Heart left ventricle (tissue), 16 donors: ENCODE measurements at places on chromosomes 7 and 10. TPM values are rescaled to one million over a fixed set of nuclear protein-coding genes. Genes with fewer than 3 reads are reported as not detected.

- no peak overlapping the region for H3K4me3 ChIP-seq
- DNase-seq, result no peak
- H3K27ac ChIP-seq, result no peak overlapping the region
- H3K36me3 ChIP-seq, result no peaks in the 10 kb centered on the region
These were observed 151.2 kb upstream of the MINDY3 start for GRCh38 chr10:16011548-16011947.

DNA sequence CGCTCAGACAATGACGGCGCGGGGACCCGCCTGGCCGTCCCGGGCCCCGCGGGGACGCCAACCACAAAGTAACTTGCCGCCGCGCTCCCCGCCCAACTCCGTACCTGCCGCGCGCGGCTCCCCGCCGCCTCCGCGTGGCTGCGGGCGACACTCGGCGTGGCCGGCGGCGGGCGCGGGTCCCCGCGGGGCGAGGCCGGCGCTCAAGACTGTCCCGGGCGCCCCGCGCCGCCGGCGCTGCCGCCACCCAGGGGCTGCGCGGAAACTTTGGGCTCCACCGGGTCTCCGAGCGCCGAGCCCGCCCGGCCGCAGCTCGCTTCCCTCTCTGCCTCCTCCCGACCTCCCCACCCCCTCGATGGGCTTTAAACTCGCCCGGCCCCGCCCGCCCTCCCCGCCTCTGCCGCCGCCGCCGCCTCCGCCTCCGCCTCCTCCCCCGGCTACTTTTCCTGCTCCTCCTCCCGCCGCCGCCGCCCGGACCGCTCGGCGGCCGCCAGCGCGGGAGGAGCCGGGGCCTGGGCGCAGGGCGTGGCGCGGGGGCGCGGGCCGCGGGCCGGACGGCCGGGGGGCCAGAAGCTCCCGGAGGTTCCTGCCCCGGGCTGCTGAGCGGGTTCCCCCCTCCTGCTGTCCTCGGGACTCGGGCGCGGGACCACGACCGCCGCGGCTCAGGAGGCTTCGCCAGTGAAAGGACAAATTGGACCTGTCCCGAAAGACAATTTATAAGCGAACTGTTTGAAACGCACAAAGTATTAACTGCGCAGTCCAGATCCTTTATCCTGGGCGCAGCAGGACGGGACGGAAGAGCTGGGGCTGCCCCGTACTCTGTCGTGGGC, 10.6 kb upstream of the GRB10 start:
- H3K27me3 ChIP-seq, result no peaks in the 10 kb centered on the region
- peak; percentile 84 for DNase-seq
- no peaks in the 10 kb centered on the region for H3K36me3 ChIP-seq
- peaks cover 26% of the 10 kb centered on the region for H3K4me1 ChIP-seq

DNA sequence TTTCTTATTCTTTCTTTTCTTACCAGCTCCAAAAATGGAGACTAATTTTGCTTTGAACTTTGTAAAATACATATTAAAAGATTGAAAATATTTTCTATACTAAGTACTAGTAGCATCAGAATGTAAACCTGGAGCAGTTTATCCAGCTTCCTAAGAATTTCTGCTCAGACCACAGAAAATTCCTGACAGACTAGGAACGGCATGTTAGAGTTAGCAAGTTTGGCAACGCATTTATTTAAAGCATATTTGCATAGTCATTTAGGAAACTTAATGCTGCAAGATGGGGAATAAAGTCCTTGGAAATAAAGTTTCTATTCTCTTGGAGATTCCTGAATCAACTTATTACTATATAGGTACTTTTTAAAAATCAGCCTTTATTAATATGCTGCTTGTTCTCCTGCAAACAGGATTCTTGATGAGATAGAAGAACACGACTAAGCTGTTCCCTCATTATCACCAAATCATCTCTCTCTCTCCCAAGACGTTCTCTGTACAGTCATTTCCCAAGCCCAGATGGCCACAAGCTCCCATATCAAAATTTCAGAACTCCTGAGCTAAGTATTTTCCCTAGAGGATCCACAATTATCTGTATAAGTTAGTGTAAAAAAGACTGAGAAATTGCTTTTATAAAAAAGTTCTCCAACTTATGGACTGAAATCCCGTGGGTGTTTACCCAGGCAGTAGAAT, 305.8 kb upstream of the NEBL start:
- no peak overlapping the region for H3K4me3 ChIP-seq
- no peaks in the 10 kb centered on the region for H3K36me3 ChIP-seq
- H3K27me3 ChIP-seq, result no peaks in the 10 kb centered on the region
- no peaks in the 10 kb centered on the region for H3K4me1 ChIP-seq

DNA sequence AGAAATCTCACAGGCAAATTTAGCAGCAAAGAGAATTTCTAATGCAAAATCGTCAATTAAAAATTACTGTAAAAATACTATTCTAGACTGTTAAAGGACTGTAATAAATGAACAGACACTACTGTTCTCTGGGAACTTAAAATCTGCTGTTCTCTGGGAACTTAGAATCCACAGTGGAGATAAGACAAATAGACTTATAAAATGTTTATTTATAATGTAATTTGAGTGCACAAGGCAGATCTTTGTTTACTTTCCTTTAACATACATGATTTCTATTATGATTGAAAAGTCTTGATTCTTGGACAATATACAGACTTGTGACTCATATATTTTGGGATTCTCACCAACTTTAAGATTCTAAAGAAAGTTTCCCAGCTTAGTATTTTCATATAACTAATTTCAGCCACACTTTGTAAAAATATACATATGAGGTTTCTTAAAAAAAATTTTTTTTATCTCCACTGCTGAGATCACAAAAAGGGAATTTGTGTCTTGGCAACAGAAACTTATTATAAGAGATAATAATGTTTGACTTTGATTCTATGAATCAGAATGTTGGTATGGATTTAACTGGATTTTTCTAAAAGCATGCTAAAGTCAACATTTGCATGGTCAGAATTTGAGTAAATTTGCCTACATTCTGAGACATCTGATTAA, 166.3 kb upstream of the RHOBTB1 start:
- H3K36me3 ChIP-seq, result no peaks in the 10 kb centered on the region
- H3K27ac ChIP-seq, result no peak overlapping the region
- no peak overlapping the region for H3K4me3 ChIP-seq

The CYP2E1 gene
- total RNA-seq, result 1.8 TPM
